HS-5 (cell line): ENCODE measurements at places on chromosomes 2 and 18.

DNA sequence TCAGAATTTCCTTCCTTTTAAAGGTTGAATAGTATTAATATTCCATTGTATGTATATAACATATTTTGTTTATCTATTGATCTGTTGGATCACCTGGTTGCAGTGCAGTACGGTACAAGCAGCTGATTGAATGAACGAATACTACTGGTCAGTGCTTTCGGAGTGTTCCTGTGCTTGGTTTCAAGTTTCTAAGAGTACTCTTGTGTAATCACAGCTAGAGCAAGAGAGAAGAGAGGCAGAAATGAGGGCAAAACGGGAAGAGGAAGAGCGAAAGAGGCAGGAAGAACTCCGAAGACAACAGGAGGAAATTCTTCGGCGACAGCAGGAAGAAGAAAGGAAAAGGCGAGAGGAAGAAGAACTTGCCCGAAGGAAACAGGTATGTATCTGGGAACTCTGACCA is 40.3 kb upstream of the KCNJ13 start:
- no peak for DNase-seq

DNA sequence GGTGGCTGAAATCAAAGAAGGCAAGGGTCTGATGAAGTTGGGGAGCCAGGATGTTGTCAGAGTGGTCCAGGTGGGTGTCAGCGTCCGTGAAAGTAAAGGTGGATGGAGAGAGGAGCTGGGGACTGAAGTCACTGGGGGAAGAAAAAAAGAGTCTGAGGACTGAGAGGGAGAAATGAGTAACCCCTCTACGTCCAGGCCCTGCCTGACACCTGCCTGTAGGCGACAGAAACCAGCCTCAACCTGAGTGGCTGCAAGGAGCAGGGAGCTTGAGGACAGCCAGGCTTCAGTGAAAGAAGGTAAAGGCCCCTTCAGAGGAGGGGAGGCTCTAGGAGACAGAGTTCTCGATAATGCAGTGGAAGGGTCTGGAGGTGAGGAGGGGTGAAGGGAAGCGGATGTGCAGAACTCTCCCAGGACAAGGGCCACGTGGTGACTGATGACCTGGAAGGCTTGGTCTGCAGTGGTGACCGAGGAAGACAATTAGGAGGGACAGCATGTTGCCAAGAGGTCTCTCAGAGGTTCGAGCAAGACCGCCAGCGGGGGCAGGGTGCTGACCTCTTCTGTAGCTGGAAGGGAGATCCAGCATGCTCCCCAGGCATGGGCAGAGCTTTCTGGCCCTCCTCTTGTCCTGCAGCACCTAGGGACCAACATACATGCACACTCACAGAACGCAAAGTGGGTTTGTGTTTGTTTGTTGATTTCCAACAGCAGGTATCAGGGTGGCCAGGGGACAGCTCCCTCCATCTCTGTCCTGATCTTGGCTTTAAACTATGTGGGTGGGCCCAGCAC is 86.6 kb upstream of the TMEM247 start:
- no peak for DNase-seq

DNA sequence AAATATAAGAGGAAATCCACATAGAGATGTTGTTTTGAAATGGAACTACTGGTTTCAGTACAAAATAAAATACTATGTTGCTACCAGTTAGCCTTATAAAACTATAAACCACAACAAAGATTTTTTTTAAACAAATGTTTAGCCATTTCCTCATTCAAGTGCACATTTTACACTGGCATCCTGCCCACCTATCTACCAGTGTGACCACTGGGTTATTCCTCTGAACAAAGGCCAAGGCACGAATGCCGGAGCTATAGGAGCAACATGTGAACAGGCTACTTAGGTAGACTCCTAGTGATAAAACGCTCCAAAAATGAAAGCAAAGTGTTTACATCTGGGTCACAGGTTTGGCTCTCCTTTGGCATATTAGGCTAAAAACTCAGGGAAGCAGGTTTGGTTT is 31.8 kb upstream of the SULT1C4 start:
- no peak for DNase-seq

GRCh38 chr2:36174920-36175319 is 180.7 kb upstream of the CRIM1 start:
- no peak for DNase-seq

DNA sequence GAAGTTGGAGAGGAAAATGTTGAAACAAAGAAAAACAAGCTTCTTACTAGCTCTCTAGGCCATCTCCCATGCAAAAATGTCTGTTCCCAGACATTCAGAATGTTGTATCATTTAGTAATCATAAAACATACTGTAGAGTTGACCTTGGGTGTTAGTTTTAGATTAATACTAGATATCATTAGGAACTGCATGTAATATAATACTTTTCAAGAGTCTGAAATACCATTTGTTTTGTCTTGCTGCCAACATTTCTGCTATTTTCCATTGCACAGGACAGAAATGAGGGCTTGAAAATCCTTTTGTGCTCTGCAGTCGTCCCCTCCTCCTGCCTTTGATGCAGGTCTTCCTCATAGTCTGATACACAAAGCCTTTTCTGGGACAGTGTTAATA is 89.5 kb upstream of the RBMS1 start:
- no peak for DNase-seq

DNA sequence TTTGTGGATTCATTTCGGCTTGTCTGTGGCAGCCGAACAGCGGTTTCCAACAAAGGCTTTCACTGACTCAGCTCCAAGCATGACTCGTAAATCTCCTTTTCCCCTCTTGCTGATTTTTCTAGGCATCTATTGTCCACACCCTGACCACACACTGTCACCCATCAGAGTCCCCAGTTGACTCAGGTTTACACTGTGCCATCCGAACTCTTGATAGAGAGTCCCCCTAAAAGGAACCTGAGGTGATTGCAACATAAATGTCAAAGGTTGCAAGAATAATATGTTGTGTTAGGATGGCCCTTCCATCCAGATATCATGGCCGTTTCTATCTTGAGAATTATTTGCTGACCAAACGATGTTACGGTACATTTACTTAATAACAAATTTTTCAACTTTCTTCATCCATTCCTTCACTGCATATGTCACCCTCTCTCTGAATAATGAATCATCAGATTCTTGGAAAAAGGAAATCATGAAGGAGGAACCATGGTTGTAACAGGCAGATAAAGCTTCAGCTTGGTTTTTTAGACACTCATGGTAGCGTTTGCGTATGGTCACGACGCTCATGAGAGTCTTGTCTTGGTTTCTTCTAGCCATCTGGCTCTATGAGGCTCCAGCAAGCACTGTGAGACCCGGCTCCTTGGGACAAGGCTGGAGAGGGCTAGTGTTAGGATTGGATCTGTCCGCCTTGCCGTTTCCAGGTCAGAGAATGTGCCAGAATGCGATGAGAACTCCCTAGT is 72.1 kb downstream of the NPAS2 start:
- DNase-seq: peak; percentile 87

DNA sequence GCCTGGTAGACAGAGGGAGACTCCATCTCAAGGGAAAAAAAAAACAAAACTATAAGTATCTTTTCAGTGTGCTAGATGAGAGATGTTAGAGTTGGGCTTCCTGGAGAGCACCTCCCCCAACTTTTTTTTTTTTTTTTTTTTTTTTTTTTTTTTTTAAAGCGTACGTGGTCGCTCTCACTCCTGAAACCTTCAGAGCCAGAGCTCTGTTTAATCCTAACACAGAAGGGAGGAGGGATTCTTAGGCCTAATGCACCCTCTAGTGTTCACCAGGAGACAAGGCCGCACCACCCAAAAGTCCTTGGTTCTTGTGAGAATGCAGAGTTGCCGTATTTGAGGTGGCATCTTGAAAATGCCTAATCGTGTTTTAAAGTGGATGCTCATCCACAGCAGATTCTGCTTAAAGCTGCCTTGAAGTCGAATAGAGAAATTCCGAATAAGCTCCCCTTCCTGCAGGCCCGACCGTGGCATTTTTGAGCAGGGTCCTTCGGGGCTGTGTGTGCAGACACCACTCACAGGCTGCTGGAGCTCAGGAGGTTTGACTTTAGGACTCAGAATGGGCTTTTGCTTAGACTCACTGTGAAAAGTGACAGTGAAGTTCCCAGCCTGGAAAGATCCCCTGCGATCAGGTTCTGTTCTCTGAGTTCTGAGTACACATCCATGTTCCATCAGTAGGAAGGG is 252.6 kb downstream of the AGAP1 start:
- peak; percentile 42 for DNase-seq

GRCh38 chr2:186457908-186458307 is 28.2 kb upstream of the ZC3H15 start:
- DNase-seq: no peak

DNA sequence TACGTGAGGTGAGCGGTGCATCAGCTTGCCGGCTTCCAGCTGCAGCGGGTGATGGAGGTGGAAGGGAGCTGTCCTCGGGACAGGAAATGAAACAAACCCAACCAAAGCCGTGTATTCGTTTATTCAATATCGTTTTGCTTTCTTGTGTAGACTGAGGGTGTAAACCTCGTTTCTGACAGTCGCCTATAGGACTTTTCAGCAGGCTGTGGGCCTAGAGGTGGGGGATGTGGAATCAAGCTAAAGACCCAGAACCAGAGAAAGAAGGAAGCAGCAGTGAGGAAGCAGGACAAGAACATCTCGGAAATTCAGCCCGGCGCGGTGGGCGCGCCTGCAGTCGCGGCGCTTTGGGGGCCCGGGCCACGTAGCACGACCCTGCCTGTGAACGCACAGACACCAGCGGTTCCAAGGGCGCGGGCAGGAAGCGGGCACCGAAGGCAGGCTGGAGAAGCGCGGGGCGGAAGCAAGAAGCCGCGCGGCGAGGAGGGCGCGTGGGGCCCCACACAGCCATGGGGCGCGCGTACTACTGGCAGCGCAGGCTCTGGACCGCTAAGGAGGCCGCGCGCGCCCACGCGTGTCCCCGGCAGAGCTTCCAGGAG is 755 bp upstream of the ATP9B start:
- DNase-seq: no peak

GRCh38 chr2:218851286-218851685 is 8.3 kb upstream of the WNT6 start:
- no peak for DNase-seq

- no peak for DNase-seq
Observed at GRCh38 chr2:107806901-107807300, 19.8 kb upstream of the RGPD4 start.

DNA sequence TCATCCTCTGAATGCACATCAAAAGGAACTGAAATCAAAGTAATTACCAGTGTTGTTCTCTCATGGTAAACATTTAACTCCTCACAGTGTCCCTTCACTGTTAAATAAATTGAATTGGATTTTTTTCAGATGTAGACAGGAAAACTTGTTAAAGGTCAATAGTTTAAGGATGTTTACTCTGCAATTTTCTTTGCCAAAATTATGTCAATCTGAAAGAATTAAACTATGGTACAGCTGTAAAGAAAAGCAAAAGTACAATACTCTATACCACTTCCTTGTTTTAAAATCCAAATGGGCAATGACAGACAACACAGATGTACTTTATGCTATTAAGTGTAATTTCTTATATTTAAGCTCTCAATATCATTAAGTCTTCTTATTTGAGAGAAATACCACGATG is 153.2 kb downstream of the WDPCP start:
- DNase-seq: no peak

DNA sequence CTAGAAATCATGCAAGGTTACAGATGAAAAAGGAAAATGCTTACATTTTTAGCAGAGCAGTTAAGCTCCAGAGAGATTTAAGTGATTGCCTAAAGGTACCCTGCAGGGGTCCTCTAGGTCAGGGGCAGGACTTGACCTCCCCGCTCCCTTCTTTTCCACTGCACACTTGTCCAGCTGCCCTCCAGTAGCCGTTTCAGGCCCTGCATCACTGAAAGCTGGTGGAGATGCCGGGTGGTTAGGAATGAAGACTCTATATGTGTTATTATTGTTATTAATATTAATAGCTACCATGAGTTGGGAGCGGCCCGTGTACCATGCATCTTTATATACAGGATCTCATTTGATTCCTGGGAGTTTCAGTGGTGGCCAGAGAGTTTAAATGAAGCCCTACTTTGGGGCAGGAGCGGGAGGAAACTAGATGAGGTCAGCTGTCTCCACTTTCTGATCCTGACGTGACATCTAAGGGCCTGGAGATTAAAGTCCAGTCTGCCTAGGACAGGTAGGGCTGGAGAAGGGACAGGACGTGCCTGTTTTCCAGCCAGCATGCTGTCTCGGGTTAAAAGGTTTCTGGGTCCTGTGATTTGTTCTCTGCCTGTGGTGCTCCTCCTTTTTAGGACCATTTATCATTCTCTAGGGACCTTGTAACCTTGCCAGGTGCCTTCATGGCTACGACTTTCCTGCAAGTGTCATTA is 2.1 kb downstream of the TMEM37 start:
- no peak for DNase-seq

- no peak for DNase-seq
Observed at GRCh38 chr2:40419364-40419762, 32.5 kb downstream of the SLC8A1 start.

DNA sequence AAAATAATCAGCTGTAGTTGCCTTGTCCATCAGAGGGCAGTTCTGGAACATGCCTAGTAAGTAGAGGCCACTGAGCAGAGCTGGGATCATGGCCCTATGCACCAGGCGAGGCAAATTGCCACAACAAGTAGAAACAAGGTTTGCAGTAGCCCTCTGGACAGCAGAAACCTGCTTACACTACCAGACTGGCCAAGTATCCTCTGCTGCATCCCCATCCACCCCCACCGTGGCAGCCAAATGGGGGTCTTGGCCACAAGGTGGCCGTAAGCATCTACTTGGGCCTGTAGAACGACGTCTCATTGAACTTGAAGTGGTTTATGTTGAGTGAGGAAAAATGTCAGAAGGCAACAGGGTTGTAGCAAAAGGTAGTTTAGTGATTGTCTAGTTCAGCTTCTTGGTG is 241.2 kb downstream of the ALPK2 start:
- no peak for DNase-seq

- peak; percentile 84 for DNase-seq
Observed at GRCh38 chr2:142874293-142874814, 3.1 kb upstream of the KYNU start.
